ENCODE measurements at places on chromosomes 1 and 21.

DNA sequence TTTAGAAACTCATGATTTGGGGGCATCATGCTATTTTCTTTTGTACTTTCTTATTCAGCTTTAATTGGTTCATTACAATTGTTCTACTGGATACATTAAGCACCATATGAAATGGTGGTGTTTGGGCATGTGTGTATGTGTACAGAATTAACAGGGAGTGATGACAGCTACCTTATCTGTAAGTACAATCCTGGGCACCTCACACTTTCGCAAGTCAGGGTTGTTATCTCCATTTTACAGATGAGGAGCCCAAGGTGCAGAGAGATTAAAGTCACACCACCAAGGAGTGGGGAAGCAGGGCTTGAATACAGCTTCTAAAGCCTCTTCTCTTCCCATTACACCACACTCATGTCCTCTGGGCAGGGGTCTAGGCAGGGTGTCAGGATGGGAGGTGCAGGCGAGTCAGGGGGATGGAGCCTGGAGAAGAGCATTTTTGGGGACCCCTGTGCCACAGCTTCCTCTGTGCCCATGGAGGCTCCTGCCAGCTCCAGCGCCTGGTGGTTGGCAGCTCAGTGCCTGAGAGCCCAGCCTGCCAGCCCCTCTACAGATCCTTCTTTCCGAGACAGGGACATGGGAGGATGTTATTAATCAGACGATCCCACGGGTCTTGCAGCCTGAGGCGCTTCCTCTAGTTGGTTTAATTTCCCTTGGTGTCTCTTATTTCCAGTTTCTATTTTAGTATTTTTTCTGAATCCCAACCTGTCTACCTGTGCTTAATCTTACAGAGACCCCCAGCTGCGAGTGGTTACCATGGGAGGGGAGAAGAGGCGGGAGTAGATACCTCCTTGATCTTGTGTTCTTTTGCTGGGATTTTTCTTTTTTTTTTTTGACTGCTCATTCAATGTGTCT, 126.2 kb upstream of the CD34 start:
- ATAC-seq, result no peak

GRCh38 chr1:203609979-203610493, 16.6 kb upstream of the ATP2B4 start:
- ATAC-seq, result no peak

DNA sequence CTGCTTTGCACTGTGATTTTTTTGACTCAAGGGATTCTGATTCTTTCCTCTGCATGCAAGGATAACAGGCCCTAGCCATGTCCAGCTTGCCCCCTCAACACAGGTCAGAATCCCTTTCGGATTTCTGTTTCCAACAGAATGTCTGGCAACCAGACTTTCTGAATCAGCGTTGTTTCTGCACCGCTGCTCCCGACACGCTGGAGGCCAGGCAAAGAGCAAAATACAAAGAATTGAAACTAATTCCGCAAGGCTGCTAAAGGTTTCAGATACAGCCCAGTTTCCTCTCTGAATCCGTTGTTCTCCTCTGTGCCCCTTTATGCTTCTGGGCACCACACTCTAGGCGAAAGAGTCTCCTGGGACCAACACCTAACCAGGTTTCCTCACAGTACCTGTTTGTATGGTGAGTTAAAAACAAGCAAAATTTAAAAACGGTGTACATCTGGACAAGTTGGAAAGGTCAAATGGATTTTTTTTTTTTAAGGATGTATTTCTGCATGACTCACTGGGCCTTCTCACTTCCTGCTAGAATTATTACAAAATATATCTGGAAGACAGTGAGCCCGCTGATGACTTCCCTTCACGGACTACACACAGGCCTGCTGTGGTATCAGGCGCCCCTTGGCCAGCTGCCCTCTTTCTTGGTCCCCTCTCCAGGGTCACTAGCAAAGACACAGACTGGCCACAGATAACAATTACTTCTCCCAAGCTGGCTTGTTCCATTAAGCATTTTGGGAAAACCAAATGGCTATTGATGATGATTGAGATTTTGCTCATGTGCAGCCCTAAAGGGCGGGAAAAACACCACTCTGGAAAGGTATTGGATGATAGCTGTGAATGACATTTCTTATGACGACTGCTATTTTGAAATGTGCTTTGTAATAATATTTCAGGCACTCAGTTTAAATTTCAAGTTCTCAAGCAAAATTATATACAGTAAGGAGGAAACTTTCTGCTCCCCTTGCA, 118.3 kb downstream of the TGFB2 start:
- no peak for ATAC-seq

DNA sequence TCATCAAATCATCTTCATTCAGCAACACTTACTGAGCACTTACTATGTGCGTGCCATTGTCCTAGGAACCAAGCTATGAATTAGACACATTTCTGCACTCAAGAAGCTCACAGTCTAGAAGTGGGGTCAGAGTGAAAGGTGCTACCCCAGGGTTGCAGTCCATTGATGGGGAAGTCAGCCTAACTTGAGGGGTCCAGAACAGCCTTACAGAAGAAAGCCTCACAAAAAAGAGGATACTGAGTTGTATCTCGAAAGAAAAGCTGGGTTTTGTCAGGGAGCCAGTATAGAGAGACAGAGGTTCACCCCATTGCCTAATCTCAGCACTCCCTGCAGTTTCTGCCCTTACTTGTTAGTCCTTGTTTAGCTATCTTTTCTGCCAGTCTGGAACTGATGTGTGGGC, 153.1 kb upstream of the JUN start:
- ATAC-seq, result no peak

- no peak for ATAC-seq
Observed at GRCh38 chr1:164673584-164674214, 114.7 kb downstream of the PBX1 start.

DNA sequence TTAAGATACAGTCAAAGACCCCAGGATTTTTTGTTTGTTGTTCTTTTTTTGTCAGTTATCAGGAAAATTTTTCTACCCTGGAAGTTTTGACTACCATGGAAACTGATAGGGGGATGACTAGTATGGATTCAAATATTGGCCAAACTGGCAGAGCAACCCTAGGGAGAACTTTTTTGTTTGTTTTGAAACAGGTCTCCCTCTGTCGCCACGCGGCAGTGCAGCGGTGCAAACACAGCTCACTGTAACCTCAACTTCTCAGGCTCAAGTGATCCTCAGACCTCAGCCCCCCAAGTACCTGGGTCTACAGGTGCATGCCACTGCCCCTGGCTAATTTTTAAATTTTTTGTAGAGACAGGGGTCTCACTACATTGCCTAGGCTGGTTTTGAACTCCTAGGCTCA, 46.6 kb downstream of the TOR3A start:
- ATAC-seq, result no peak
